Uterus (tissue), 4 donors: ENCODE measurements at places on chromosomes 5 and 9.

GRCh38 chr9:97363661-97364299 is 48.1 kb upstream of the TDRD7 start:
- DNase-seq: no peak

- DNase-seq: no peak
Observed at GRCh38 chr5:97418462-97418861, 235.4 kb upstream of the RIOK2 start.

- DNase-seq: no peak
Observed at GRCh38 chr9:71719562-71719961, 48.8 kb downstream of the CEMIP2 start.

- no peak for DNase-seq
Observed at GRCh38 chr5:59206132-59206581, 623.3 kb downstream of the RAB3C start.

DNA sequence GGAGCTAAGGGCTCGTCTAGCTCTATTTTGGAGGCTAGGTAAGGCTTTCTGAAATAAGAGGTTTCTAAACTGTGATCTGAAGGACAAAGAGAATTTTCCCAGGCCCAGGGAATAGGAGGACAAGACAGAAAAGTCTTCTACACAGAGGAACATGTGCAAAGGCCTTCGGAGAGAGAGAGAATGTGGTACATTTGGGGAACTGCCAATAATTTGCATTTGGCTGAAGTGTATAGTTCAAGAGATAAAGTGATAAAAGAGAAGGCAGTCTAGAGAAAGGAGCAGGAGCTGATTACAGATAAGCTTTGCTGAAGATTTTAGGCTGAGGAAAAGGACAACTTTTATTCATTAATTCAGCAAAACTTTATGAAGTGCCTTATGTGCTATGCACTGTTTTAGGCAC is 214.4 kb upstream of the ELL2 start:
- no peak for DNase-seq
